ENCODE measurements at places on chromosomes 2 and 18.
A peak's percentile ranks its signal among the peaks of the same experiment; 100 is the strongest.

- DNase-seq, result no peak
Observed at GRCh38 chr2:207670887-207671286, 40.6 kb upstream of the CCNYL1 start.

DNA sequence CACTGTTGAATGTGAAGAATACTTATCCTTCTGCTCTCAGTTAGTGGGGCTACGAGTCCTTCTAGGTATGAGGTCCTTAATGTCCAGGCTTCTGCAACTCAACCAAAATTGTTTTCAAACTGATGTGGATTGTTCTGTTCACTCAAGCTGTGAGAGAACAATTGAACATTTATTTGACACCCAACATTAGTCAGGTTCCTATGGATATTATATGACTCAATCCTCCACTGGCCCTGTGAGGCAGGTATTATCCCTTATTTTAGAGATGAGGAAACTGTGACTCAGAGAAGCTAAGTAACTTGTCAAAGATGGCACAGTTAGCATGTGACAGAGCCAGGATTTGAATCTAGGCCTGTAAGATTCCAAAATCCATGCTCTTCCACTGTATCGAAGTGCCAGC lies 1.2 kb upstream of the LYG2 start:
- no peak for DNase-seq

GRCh38 chr18:5527603-5528002 lies 16.2 kb downstream of the EPB41L3 start:
- DNase-seq, result no peak

GRCh38 chr2:72952110-72952823 lies 34.9 kb downstream of the EMX1 start:
- DNase-seq, result no peak

GRCh38 chr2:80778704-80779103 lies 474.2 kb upstream of the LRRTM1 start:
- no peak for DNase-seq

DNA sequence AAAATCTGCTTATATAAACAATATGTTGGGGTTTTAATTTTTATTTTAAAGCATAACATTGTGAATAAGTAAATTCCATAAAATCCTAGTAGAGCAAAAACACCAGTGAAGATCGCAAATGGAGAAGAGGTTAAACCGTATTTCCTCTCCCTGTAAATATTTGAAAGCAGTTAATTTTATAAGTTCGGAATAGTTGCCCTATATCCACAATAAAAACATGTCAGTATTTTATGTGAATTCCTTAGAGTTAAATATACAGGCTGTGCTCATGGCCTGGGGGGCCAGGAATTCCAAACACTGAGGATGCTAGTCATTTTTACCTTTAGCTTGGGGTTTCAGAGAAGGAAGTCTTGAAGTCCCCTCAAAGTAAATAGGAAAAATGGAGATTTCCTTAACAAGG lies 135.0 kb downstream of the FIGN start:
- DNase-seq, result no peak

DNA sequence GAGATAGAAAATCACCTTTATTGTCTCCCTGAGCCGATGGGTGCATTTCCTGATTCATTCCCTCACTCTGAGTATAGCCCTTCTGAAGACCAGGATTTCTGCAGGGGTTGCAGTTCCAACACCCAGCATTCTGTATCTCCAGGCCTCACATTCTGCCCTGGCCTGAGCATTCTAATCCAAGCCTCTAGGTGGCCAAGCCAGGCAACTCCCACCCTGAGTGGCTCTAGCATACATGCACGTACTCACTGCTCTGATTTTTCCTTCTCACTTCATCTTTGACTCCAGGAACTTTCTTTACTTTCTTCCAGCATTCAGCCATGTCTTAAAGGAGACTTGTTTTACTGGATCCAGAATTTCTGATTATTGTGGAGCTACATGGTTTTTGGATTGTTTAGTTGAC lies 100.7 kb upstream of the STK39 start:
- no peak for DNase-seq

GRCh38 chr2:101617188-101617587 lies 80.3 kb upstream of the MAP4K4 start:
- no peak for DNase-seq

- no peak for DNase-seq
Observed at GRCh38 chr2:83971547-83971946, 487.5 kb downstream of the SUCLG1 start.

DNA sequence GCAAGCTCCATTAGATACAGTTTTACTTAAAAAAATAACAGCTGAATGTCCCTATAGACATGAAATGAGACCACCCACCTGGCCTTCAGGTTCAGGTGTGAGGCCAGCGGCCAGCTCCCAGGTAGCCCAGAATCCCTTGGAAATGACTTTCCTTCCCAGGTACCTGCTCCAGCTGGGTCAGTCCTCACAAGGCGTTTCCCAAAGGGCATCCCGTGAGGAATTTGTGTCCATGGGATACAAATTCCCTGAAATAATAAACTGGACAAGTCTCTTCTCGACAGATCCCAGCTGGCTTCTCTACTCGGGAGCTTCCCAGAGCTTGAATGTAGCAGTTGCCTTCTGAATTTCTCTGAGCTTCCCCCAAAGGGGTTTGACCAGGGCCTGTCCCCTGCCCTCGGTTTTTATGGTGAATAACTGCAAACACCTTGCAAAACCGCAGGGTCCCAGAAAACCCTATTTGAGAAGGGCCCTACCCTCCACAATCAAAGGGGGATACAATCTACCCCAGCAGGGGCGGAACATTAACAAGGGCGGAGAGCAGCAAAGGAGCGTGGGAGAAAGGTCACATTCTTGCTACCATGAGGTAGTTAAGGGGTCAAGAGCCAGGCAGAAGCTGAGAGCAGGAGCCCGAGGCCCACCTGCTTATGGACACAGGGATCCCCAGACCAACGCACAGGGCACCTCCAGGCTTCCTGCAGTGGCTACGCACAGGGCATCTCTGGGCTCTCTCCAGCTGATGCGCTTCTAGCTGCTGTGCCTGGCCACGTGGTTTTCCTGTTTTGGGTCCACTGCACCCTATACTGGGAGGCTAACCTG lies 107.7 kb downstream of the HDAC4 start:
- DNase-seq, result peak; percentile 30

GRCh38 chr18:32152705-32153448 lies 37.0 kb upstream of the MEP1B start:
- no peak for DNase-seq

DNA sequence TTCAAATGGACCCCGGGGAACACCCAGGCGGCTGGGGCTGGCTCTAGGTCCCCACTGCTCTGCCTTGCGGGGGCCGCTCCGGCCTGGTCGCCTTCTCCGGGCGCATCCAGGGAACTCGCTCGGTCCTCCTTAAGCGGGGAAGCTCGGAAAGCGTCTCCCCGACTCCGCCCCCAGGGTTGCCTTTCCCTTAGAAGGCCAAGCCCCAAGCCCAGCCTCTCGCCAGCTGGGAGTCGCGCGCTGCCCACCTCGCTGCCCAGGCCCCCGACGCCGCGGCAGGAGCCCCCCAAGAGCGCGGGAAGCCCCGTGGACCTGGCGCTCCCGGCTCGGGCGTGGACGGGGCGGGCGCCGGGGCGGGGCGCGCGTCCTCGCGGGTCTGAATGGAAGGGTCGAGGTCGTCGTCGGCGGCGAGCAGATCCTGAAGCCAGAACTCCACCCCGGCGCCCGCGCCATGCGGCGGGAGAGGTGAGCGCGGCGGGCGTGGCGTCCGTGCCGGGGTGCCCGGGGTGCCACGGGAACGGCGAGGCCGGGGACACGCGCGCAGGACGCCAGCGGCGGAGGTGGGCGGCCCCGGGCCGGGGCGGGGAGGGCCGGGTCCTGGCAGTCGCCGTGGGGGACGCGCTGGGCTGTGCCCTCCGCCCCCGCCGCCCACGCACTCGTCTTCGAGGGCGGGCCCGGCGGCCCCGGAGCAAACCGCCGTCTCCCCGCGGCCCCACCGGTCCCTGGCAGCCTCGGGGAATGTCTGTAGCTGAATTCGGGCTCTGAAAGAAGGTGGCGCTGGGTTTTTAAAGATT lies at the start of gene BOK:
Gene BOK, plus strand, starts transcription at position 214 of the 791 bp plus-strand sequence. CDS start 739 bp downstream, outside the sequence.
- peak; percentile 88 for DNase-seq

DNA sequence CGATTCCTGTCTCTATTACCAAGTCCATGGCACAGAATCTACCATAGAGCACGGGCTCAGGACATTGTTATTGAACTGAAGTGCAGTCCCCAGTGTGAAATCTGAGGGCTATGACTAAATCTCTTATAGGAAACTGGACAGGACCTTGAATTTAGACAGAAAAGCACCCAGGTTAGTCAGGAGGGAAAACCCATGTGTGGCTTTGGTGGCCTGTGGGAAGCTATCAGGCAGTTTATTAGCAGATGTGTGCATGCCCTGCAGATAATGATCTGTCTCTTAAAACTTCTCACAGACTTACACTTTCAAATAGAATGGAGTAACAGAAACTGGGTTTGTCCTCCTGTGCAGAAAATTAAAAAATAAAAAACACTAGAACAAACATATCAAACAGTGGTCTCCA lies 610.0 kb upstream of the RAB6C start:
- no peak for DNase-seq

DNA sequence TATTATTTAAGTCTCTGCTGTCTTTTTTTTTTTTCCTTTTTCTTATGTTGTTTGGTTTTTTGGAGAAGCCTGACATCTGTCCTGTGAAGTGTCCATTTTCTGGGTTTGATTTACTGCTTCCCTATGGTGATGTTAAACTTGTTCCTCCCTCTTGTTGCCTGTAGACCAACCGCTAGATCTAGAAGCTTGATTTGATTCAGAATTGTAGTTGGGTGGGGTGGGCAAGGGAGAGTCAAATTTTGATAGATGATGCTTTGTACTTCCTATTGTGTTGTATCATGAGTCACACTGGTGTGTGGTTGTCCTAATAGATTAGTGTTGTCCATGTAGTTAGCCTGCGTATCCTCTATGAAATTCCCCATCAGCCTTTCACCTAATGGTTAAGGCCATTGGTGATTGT lies 35.4 kb downstream of the CAB39 start:
- DNase-seq, result no peak

DNA sequence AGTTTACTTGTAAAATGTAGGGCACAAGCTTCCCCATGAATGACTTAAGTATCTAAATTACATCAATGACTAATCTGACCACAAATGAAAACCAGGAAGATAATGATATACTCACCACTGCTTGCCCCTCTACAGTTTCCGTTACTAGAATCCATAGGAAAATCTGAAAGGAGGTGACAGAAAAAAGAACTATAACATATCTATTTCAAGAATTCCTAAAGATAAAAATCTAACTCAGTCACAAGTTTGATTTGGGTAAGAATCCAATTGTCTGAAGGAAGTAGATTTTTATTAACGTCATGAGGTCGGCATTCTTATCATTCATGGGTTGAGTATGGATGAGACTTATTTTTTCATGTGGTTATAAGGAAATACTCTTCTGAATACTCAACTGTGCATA lies 7.8 kb downstream of the FRZB start:
- DNase-seq, result no peak

DNA sequence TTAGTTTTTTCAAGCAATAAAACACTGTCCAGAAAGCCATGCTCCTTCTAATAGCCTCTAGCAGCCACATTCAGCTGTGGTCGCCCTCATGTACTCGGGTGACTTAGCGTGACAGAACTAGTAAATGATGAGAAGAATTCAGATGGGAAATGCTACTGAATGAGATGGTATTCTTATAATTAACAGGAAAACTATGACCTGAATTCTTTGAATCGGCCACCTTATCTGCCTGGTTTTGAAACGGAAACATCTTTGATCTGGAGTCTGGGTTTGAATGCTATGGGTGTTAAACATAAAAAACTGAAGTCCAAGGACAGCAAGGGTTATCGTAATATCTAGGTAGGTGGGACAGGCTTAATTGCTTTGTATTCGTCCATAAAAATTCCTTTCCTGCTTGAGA lies 138.8 kb upstream of the DNMT3A start:
- DNase-seq, result no peak

DNA sequence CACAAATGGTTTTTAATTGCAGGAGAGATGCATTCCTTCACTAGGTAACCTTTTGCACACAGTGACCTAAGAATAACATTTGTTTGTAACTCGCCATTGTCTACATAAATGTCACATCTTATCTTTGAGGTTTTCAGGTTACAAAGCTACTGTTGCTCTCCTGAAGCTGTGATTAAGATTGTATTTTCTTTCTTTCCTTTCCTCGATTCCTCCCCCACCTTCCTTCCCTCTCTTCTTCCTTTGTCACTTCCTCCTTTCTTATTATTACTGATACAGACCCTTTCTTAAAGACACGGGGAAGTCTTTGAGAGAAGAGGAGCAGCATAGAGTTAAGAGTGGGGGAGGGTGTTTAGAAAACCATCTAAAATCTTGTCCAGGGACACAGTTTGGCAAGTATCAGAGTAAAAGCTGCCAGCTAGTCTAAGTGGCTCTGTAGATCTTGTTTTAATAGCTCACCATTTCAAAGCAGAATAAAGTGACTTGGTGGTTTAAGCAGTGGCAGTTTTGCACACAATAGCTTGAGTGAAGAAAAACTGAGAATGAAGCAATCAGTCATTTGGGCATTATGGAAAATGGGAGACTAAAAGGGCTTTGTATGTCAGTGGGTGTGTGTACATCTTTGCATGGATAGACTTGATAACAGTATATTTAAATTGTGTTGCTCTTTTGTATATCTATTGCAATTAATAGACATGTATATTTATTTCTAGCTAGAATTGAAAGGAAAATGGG lies 10.9 kb downstream of the CERS6 start:
- no peak for DNase-seq

- DNase-seq, result no peak
Observed at GRCh38 chr2:221758076-221758475, 186.0 kb upstream of the EPHA4 start.

GRCh38 chr2:56128235-56128634 lies 55.6 kb upstream of the CCDC85A start:
- no peak for DNase-seq

GRCh38 chr18:5662586-5663090 lies 118.8 kb upstream of the EPB41L3 start:
- no peak for DNase-seq

DNA sequence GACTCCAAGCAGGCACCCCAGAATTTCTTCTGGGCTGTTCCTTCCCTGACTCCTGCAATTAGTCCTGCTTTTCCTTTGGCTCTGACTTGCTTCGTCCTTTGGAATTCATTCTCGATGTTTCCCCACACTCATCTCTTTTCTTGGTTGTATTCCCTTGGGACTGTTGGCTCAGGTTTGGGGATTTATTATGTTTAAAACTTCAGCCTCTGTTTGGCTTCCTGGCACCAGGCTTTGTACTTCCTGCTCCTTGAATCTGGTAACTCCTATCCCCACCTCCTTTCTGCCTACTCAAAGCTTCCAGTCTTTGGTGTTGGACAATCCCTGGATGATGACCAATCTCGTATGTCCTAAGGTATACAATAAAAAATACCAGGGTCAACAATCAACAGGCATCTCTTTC lies 1.8 kb upstream of the KCNE4 start:
- DNase-seq, result no peak

DNA sequence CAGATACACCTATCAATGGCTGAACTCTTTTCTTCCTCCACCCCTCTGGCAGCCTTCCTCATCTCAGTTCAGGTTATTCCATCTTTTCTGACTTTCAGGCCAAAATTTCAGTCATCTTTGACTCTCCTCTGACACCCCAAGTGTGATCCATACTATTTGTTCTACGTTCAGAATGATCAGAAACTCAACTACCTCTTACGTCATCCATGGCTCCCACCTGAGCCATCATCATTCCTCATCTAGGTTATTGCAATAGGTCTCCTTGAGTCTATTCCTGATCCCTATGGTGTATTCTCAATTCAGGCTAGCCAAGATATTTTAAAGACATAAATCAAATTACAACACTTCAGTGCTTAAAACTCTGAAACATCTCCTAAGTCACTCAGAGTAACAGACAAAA lies 589.7 kb downstream of the ERBB4 start:
- DNase-seq, result no peak

- DNase-seq, result no peak
Observed at GRCh38 chr2:237405605-237406004, 8.4 kb downstream of the COL6A3 start.

GRCh38 chr2:126766969-126767296 lies 111.0 kb downstream of the GYPC start:
- DNase-seq, result no peak
